Dorsolateral prefrontal cortex (tissue), 122 donors: ENCODE measurements at places on chromosomes 6 and 20.

DNA sequence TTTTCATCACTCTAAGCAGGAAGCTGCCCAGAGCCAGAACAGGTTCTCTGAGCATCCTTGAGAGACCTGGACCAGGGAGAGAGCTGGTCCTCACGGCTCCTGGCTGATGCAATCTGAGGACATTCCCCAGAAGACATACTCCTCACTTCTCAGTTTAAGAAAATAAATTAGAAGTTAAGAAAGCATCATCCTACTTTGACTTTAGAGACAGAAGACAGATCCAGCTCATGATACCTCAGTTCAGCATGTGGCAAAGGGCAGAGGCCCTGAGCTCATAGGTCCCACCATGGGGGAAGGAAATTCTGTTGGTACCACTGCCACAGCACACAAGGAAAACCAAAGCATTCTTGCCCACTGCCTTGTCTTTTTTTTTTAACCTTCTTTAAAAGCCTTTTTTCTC lies 378.1 kb upstream of the JARID2 start:
- no peak for DNase-seq

GRCh38 chr20:11686820-11687543 lies 230.7 kb upstream of the BTBD3 start:
- DNase-seq = peak; percentile 75

DNA sequence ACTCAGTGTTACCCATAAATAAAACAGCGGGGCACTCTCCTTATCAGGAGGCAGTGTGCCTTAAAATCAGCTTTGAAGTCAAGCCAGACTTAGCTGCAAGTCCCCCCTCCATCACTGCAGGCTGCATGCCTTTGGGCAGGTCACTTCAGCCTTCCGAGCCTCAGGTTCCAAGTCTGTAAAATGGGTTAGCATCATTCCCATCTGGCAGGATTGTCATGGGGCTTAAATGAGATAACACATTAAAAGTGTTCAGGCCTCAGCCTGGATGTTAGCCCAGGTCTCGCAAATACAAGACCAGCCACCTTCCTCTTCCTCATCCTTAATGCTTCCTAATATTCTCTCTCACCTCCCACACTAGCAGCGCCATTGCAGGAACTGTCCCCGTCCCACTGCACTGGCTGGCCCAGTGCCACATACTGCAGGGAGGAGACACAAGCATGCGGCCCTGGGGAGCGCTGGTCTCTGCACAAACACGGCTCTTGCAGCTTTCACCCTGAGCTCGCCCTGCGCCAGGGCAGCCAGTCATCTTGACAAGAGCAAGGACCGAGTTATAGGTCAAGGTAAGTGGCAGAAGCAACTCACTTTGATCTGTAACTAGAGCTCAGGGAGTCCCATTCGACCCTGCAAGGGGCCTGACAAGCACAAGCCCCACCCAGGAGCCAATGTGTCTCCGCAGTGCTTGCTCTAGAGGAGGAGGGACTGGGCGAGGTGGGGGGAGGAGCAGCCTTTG lies 564.6 kb upstream of the AGPAT4 start:
- no peak for DNase-seq

GRCh38 chr6:74782346-74782745 lies 423.5 kb downstream of the COL12A1 start:
- DNase-seq = no peak

DNA sequence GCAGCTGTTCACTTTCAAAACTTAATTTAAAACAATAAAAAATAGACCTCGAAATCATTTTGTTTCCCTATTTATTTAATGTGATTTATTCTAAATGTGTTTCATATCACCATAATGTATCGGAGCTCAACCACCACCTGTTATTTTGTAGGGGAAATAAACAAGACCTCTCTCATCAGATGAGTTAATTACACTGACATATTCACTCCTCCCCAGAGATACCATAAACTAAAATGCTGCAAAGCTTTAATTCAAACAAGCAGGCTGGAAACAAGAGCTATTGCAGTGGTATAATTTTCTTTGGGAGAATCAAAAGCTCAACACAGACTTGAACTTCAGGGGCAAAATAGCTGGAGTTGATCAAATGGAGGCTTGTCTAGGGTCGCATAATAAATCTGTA lies 303.5 kb upstream of the TSHZ2 start:
- DNase-seq = no peak

GRCh38 chr6:26342106-26343004 lies 22.6 kb upstream of the BTN3A2 start:
- DNase-seq = no peak

- no peak for DNase-seq
Observed at GRCh38 chr6:161544801-161545480, 271.1 kb upstream of the AGPAT4 start.

- DNase-seq = no peak
Observed at GRCh38 chr6:30763618-30764489, 19.5 kb upstream of the IER3 start.

- DNase-seq = no peak
Observed at GRCh38 chr6:112183271-112183671, 71.1 kb downstream of the LAMA4 start.

- no peak for DNase-seq
Observed at GRCh38 chr20:35766843-35767242, 5.0 kb upstream of the PHF20 start.

GRCh38 chr20:34997131-34997561 lies 41.5 kb downstream of the MYH7B start:
- DNase-seq = peak; percentile 72

DNA sequence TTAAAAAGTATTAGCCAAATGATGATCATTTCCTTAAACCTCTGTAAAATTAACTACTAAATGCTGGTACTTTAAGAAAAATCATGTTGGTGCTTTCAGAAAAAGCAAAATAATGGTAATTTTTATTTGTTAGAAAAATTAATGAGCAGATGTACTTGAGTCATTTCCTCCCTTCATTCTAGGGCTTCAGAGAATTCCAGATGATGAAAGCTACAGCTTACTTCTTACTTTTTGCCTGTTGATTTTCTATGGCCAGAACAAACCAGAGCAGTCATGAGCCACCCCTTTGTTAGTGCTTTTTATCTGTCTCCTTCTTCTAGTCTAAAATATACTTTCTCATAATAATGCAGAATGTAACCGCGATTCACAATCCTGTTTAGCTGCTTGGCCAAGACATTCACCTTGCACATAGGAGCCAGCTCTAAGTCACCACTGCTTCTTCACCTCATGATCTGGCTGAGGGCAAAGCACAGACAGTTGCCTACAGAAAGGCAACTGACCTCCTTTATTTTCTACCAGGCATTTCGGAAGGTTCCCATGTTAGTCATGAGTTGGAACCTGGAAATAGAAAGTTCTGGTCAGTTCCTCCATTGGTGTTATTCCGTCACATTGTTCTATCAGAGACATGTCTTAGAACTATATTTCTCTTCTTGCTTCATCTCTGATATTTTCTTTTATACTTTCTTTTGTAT lies 43.5 kb upstream of the TINAG start:
- DNase-seq = no peak

- DNase-seq = no peak
Observed at GRCh38 chr6:17501442-17501841, 98.7 kb upstream of the FAM8A1 start.

- DNase-seq = no peak
Observed at GRCh38 chr6:109945091-109945490, 33.0 kb upstream of the GPR6 start.

GRCh38 chr6:38302081-38302480 lies 337.6 kb downstream of the BTBD9 start:
- no peak for DNase-seq

GRCh38 chr6:128870746-128871145 lies 12.2 kb upstream of the LAMA2 start:
- DNase-seq = no peak

- DNase-seq = no peak
Observed at GRCh38 chr6:113489952-113490746, 367.0 kb upstream of the MARCKS start.

DNA sequence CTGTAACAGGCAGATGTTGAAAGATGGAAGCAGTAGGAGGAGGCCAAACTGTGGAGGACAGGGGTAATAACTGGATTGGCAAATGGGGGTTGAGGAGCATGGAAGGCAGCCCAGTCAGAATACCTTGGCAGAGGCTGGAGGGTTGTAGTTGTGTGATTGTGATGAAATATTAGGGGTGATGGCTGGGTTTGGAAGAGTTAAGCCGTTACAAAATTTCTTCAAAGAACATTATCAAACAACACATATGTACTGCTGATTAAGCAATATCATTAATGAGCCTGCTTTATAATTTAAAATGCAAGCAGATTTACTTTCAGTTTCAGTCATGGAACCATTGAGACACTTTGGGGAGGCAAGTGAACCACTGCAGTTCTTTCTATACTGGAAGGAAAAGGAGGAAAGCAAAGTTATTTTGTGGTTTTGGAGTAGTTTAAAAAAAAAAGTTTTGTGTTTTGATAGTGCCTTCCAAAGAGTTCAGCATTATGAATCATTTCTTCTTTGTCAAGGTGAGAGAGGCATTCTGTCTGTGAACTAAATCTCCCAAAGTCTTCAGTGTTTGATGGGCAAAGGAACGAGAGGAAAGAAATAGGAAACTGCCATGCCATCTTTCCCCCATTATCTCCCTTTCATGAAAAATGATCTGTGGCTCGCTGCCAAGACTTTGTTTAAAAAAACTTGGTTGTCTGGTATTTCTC lies 20.7 kb downstream of the FOXO3 start:
- DNase-seq = no peak

DNA sequence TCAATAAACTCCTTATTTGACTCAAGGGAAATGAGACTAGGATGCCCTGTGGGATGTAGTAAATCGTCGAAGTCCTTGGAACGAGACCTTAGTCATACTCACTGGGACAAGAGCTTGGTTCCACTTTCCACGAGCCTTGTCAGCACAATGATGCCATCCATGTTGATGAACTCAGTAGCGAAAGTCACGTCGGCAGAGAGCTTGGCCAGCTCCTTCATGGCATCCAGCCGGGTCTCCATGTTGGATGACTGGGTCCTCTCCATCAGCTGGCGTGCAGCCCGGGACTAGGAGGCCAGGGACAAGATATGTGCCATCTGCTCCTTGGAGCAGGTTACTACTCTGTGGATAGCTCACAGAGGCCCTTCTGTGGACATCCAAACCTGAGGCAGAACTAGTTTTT lies 17.5 kb downstream of the ELMO2 start:
- no peak for DNase-seq

DNA sequence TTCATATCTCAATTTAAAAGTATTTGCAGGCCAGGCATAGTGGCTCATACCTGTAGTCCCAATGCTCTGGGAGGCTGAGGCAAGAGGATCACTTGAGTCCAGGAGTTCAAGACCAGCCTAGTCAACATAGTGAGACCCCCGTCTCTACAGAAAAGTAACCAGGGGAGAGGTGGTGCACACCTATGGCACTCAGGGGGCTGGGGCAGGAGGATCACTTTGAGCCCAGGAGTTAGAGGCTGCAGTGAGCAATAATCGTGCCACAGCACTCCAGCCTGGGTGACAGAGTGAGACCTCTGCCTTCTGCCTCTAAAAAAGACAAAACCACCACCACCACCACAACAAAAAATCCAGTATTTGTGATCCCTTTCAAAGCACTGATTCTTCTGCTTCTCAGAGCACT lies 185.5 kb upstream of the QKI start:
- DNase-seq = no peak

GRCh38 chr6:30312266-30312665 lies 14.5 kb upstream of the TRIM39 start:
- no peak for DNase-seq

DNA sequence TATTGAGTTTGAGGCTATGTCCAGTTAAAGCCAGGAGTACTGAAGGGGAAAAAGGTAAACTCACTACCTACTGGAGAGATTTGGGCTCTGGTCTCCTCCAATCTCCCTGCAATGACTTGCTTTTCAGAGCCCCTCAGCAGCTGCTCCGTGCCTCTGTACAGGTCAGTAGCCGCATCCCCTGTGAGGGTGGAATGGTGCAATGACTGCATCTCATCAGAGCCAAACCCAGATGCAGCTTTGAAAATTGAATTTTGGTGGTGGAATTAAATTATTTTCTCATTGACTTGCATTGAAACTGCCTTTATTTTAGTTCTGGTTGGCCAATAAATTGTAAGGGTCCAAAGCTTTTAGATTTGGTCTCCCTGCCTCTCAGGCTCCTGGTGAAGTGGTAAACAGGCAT lies 166.7 kb downstream of the DLL1 start:
- DNase-seq = no peak

GRCh38 chr6:1239805-1240204 lies 72.1 kb upstream of the FOXQ1 start:
- no peak for DNase-seq

GRCh38 chr6:137697267-137697938 lies 169.7 kb upstream of the TNFAIP3 start:
- no peak for DNase-seq

GRCh38 chr6:14222956-14223355 lies 105.4 kb downstream of the CD83 start:
- no peak for DNase-seq

DNA sequence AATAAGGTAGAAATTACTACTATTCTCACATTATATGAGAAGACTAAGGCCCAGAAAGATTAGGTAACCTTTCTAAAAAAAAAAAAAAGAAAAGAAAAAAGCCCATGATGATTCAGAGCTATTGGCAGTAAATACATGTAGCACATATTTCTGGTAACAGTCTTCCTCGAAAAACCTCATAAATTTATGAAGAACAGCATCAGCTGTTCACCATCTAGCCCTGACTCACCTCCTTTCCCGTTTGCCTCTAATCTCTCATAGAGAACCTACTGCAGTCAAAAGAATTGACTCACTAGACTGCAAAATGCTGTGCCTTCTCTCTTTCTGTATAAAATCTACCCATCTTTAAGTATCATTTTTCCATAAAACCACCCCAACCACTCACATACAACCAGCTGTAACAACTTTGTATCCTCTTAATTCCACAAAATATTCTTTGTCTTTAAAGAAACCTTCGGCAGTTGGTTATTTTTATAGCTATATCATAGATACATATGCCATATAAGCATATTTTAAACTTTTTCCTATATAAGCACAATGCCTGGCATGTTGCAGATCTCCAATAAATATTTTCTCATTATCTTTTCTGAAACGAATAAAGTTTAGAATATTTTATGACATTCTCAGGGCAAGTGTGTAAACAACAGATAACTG lies 152.7 kb upstream of the ENPP5 start:
- DNase-seq = no peak

DNA sequence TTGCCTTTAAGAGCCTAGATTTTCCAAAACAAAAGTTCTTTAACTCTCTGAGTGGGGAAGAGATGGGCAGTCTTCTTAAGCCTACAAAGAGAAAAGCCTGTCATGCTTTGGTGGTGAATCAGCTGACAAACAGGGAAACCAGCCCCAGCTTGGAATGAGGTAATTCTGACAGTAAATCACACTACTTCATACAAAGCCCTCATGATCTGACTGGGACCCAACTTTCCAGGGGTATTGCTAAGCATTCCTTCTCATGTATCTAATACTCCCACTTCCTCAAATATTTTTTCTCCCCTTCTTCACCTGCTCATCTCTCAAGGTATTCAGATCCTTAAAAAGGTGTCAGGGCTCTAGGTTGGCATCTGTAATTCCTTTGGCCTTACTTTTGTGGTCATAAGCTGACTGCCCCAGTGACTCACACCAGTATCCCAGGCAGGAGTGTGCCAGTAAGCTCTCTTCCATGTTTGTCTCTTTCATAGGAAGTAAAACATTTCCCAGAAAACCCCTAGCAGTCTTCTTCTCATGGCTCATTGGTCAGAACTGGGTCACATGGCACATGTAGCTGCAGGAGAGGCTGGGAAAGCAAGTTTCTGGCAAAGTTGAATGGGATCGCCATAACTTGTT lies 15.0 kb upstream of the TBC1D22B start:
- DNase-seq = no peak
